NCI-H446 (cell line): ENCODE measurements at places on chromosomes 6 and 20.

- no peak for DNase-seq
Measured at GRCh38 chr20:719068-719467, 43.5 kb upstream of the SCRT2 start.

GRCh38 chr20:45406260-45407066 is 1.6 kb upstream of the DBNDD2 start:
- no peak for DNase-seq

DNA sequence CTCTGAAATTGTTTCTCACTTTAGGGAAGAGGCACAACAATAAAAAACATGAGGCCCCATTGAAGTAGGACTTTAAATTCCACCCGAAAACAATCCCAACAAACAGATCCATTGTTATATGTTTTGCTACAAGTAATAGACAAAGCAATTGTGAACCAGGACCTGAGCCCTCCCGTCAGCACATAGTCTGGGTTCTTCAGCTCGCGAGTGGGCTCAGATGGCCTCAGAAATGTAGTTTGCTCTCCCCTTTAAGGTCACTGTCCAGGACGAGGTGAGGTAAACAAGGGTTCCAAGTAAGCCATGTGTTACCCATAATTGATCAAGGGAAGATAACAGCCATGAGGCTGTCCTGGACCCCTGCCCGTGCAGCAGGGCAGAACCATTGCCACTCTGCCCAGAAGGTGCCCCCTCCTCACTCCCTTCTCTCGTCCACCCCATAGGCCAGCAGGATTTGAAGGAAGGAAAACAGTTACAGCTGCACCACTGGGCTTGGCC is 160.1 kb upstream of the QKI start:
- no peak for DNase-seq

- DNase-seq, result no peak
Measured at GRCh38 chr20:20334489-20334888, 33.4 kb upstream of the INSM1 start.

GRCh38 chr20:45523821-45524220 is 8.4 kb upstream of the SPINT3 start:
- no peak for DNase-seq

- DNase-seq, result no peak
Measured at GRCh38 chr6:54403096-54403495, 94.9 kb downstream of the TINAG start.

DNA sequence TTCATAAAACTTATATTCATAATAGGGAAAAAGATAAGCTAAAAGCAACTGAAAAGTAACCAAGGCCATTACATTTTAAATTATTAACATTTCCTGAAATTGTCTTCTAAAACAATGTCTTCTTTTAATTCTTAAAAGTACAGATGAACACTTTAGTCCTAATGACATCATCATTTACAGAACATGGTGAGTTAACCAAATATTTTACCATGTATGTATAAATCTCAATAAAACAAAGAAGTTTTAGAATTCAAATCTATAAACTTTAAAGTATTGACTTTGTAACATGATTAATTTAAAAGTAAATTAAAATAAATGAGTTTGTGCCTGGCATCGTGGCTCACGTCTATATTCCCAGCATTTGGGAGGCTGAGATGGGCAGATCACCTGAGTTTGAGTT is 125.9 kb upstream of the PRSS16 start:
- DNase-seq, result no peak

- no peak for DNase-seq
Measured at GRCh38 chr6:89350281-89350966, 2.1 kb downstream of the UBE2J1 start.

- DNase-seq, result no peak
Measured at GRCh38 chr6:19731282-19731681, 105.9 kb upstream of the ID4 start.

DNA sequence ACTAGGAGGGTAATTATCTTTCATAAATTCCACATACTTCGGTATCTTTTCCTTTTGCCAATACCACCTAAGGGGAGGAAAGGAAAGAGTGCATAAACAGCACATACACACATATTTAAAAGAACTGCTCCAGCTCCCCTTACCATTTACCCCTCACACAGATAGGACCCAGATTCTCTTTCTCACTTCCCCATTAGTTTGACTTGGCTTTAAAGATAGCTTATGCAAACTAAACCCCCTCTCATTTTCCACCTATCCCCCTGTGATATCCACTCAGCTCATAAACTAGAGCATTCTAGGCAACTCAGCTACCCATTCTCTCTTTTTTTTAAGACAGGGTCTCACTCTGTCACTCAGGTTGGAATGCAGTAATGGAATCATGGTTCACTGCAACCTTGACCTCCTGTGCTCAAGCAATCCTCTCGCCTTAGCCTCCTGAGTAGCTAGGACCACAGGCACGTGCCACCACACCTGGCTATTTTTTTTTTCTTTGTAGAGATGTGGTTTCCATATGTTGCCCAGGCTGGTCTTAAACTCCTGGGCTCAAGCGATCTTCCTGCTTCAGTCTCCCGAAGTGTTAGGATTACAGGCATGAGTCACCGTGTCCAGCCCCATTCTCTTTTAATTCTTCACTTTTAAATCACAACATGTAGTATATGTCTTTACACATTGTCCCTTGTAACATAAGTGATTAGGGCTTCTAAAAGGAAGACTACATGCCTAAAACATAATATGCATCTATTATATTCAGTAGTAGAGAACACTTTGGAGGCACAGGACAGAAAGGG is 4.0 kb downstream of the FUCA2 start:
- no peak for DNase-seq

DNA sequence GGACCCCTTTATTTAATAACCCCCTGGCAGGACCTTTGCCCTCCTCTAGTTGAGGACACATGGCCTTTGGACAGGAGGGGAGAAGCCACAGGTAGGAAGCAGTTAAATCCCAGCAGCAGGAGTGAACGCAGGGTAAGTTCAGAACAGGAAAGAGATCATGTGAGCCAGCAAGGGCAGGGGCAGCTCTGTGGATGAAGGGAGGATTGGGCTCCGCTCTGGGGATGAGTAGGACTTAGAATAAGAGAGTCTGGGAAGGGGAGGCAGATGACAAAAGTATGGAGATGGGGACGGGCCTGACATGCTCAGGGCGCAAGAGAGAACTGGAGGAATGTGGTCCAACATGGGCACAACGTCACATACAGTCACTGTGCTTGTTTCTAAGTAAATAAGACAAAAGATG is 89.0 kb downstream of the NDUFAF5 start:
- DNase-seq, result no peak

GRCh38 chr6:159008656-159009288 is 8.8 kb upstream of the RSPH3 start:
- DNase-seq, result no peak

GRCh38 chr6:130159956-130160355 is 62.8 kb downstream of the SAMD3 start:
- no peak for DNase-seq

- DNase-seq, result no peak
Measured at GRCh38 chr6:105900125-105900937, 185.8 kb upstream of the PRDM1 start.

- no peak for DNase-seq
Measured at GRCh38 chr20:58665606-58666005, 14.5 kb downstream of the STX16 start.

DNA sequence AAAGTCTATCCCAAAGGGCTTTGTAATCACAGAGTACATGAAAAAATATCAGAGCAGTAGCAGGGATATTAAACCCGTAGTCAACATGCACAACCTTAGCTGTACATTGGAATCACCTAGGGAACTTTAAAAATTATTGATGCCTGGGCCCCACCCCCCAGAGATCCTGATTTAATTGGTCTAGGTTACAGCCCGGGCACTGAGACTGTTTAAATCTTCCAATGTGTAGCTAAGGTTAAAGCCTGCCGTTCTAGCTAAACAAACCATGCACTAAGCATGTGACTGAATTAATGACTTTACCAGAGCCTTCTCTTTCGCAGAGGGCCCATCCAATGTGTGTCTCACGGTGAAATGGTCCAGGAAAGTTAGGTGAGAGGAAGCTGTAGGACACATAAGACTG is 14.1 kb upstream of the JAG1 start:
- no peak for DNase-seq

GRCh38 chr6:137763886-137764285 is 103.2 kb upstream of the TNFAIP3 start:
- DNase-seq, result no peak

DNA sequence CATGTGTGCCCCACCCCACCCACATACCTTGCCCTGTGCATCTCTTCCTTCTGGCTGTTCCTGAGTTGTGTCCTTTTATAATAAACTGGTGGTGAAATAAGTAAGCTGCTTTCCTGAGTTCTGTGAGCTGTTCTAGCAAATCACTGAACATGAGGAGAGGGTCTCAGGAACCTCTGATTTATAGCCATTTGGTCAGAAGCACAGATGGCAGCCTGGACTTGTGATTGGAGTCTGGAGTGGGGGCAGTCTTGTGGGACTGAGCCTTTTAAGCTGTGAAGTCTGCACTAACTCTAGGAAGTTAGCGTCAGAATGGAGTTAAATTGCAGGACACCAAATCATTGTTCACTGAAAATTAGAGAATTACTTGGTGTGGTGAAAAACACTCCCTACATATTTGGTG is 245.4 kb downstream of the LRFN2 start:
- no peak for DNase-seq

- no peak for DNase-seq
Measured at GRCh38 chr20:36629719-36630681, 16.0 kb downstream of the SLA2 start.

DNA sequence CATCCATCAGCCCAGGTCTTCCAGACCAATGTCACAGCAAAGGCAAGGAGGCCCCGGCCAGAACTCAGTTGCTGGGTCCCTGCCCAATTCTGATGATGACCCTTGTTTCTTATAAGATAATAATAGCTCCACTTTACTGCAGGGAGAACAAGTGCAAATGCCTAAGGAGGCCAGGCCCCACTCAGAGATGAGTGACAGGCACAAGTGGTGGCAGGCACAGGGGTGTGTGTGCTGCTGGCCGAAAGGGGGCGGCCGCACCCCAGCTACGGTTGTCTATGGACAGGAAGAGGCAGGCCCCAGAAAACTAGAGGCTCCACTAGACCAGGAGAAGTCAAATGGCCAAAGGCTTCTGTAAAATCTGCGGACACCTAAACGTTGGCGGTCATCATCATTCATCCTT is 28.6 kb downstream of the GNAS-AS1 start:
- no peak for DNase-seq

GRCh38 chr6:13573669-13574110 is 711 bp upstream of the SIRT5 start:
- DNase-seq, result peak; percentile 45

DNA sequence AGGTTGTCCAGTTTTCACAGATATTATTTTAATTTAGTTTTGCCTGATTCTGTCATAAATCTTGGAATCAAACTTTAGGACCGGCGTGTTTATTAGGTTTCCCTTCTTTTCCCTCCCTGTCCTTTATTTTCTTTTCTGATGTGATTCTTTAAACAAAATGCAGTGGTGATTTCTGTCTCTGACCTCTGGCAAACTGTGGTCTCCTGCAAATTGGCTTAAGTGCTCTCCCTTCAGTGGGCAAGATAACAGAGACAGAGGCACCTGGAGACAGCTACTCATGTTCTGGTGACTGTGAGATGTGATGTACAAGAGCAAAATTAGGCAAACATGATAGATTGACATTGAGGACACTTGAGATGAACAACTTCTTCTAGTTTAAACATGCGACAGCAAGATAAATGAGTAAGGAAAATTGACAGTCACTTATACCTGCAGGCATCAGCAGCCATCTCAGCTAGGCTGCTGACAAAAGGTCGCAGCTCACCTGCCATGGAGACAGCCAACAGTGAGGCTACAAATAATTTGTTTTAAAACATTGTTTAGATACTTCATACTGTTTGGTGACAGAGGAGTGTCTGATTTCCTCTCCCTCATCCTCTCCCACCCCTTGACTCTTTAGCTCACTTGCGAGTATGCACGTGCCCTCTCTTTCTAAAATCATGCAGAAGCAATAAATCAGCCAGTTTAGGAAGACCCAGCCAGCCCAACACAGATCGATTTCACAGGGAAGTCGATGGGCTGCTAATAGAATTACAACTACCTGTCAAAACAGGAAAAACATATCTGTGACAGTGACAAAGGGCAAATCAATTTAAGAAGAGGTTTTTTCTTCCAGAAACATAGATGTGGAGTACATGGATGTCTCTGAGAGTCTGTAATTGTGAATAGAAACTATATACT is 63.4 kb upstream of the MAP3K7 start:
- no peak for DNase-seq

GRCh38 chr6:150588888-150589499 is 10.7 kb upstream of the PLEKHG1 start:
- no peak for DNase-seq

DNA sequence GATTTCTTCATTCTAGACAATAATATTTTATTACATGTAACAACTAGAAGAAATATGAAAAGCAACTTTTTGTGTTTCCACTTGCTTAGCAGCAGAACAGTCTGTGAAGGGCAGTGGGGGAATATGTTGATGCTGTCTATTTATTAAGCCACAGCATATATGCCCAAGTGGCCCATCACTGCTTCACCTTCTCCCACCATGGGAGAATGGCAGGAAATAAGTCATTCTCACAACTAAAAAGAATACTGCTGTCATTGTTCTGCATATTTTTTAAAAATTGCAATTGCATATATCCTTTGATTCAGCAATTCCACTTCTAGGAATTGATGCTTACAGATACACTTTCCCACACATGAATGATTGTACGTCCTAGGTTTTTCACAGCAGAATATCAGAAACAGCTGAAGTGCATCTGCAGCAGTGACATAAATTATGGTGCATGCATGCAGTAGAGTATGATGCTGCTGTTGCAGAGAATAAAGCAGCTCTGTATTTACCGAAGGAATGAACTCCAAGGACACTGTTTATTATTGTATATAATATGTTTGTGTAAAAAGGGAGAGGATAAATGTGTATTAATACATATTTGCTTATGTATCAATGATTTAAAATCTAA is 26.8 kb downstream of the KIF3B start:
- no peak for DNase-seq

- DNase-seq, result no peak
Measured at GRCh38 chr6:159679091-159680077, 13.7 kb downstream of the SOD2 start.

GRCh38 chr6:36913082-36913481 is 27.3 kb downstream of the C6orf89 start:
- no peak for DNase-seq

GRCh38 chr6:82022614-82023129 is 224.9 kb downstream of the IBTK start:
- DNase-seq, result peak; percentile 2

- no peak for DNase-seq
Measured at GRCh38 chr20:9363673-9364072, 150.7 kb upstream of the LAMP5 start.

DNA sequence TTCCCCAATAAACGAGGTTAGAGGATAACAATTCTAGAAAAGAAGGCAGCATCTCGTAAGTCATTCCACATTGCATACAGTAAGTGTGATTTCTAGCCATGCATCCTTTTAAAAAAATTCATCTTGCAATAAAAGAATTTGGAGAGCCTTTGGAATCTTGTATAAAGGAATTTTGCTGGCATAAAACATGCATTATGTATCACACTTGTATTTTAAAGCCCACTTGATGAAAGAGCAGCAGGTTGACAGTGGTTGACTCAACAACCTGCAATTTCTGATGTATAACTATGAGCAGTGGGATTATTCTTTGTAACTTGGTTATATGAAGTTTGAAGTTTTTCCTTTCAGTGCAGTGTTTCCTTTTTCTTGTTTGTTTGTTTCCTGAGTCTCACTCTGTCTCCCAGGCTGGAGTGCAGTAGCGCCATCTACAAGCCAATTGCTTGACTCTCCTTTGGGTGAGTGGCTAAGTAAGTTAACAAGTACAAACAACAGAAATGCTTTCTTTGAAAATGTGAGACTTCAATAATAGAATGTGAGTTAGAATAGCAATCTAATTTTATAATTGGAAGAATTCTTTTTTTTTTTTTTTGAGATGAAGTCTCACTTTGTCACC is 39.9 kb downstream of the JARID2 start:
- DNase-seq, result no peak
